ENCODE measurements at places on chromosomes 3 and 15.

GRCh38 chr3:53555068-53555588 is 60.7 kb downstream of the CACNA1D start:
- peak; percentile 39 for DNase-seq

DNA sequence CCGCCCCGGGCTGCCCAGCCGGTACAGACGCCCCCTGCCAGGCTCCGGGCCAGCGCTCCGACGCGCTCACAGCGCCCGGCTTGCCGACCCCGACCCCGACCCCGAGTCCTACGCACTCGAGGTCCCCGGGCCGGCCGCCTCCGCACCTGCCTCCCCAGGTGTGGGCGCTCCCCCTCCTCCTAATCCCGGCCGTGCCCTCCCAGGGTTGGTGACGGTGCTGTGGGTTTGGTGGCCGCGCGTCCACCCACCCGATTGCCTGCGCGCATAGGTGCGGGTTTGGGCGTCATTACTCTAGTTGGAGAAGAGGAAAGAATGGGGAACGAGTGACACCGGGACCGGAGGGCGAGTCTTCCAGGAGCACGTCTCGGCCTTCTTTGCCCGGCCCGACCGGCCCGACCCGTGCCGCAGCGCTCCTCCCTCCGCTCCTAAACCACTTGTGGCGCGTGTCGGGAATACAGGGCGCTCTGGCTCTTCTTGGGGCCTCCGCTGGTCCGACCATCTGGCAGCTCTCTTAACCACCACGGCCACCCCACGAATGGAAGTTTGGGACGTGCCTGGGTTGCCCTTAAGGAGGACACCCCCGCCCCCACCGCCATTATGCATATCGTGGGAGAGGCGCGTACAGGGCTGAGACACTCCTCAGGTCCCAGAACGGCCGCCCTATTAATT is 810 bp upstream of the THRB start:
- no peak for DNase-seq

DNA sequence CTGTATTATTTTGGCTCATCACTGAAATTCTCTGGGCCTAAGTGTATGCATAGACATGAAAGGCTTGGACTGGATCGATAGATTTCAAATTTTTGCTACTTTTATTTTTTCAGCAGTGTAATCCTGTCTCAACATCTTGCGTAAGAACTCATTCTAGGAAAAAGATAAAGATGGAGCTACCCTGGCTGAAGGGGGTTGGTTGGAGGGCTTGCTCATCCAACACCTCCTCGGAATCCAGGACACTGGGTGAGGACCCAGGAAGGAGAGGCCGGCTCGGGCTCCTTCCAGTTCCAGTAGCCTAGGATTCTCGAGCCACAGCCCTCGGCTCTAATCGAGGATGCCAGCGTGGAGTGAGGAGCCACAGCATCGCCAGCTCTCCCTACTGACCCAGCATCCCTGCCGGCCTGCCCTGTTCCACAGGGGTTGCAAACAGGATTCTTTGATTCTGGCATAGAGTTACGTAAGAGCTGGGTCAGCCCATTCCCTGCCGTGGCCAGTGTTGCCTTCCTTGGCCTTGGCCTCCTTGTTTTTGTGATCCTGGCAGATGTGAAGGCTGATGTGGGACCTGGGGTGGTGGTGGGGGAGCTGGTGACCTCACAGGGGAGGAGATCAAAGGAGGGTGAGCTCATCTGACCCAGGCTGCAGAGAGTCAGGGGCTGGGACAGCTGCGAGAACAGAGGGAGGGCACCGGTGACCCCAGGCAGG is 149.5 kb downstream of the ALDH1A2 start:
- no peak for DNase-seq

DNA sequence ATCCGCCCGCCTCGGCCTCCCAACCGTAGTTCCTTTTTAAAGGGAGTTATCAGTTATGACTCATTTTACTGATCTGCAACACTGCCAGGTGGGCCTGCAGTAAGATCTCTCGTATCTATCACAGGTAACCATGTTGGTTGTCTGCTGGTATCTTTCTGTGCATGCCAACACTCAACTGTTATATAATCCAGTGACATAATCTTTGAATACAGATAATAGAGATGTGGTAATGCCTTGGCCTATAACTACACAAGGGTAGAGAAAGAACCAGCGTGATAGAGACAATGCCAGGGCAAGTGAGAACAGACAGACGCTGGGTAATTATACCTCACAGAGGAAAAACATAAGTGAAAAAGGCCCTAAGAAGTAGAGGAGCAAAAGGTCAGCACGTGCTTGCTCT is 11.0 kb upstream of the ARPP19 start:
- DNase-seq, result no peak

GRCh38 chr3:4996771-4997291 is 17.6 kb downstream of the BHLHE40 start:
- DNase-seq, result no peak
